Aorta (tissue), 5 donors: ENCODE measurements at places on chromosomes 12 and 14. TPM values are rescaled to one million over a fixed set of nuclear protein-coding genes. Genes with fewer than 3 reads are reported as not detected.

DNA sequence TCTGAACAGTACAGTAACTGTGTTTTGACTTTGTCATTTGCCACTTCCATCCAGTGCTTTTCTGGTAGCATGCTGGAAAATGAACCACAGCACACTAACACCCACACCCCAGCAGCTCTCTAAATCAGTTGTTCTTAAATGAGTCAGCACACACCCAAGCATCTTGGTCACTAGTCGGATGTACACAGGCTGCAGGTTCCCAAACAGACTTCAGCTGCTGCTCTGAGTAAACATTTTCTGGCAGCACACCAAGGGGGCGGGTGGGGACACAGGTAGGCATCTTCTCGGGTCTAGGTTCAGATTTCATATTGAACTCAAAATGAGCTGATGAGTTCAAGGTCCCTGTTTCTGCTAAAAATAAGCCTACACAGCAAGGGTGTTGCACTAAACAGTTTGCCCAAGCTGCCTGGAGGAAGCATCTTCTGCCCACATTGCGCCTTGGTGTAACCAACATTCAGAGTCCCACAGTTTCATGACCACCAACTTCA is 39.8 kb downstream of the IFNG start:
- no peaks in the 10 kb centered on the region for H3K4me1 ChIP-seq
- no peaks in the 10 kb centered on the region for H3K36me3 ChIP-seq
- no peak overlapping the region for H3K27ac ChIP-seq
- DNase-seq = no peak
- H3K27me3 ChIP-seq = peaks cover 2% of the 10 kb centered on the region

- no peaks in the 10 kb centered on the region for H3K4me1 ChIP-seq
- no peak for DNase-seq
- H3K27me3 ChIP-seq = no peaks in the 10 kb centered on the region
- no peak overlapping the region for H3K27ac ChIP-seq
Observed at GRCh38 chr12:120130011-120130410, 13.5 kb upstream of the RAB35 start.

GRCh38 chr12:120249266-120249874 is 16.2 kb downstream of the PXN start:
- no peaks in the 10 kb centered on the region for H3K36me3 ChIP-seq
- H3K27me3 ChIP-seq = no peaks in the 10 kb centered on the region
- no peak overlapping the region for H3K4me3 ChIP-seq

DNA sequence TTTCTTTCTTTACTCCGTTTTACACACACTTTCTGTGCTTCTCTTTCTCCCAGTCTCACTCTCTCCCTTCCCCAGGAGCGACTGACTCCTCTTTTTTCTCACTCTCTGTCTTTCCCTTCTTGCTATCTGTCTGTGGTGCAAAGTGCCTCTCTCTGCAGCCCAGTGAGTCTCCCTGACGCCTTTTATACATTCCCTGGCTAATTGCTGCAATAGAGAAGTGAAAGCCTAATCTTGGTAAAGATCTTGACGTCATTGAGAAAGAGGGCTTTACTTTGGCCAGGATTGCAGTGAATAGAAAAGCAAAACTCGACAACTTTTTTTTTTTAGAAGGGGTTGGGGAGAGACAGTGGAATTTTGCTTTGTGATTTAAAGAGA is 706 bp upstream of the DIO2 start:
- DNase-seq = no peak
- no peak overlapping the region for H3K27ac ChIP-seq
- no peaks in the 10 kb centered on the region for H3K27me3 ChIP-seq
- peak overlapping the region; percentile 59 for H3K4me3 ChIP-seq

DNA sequence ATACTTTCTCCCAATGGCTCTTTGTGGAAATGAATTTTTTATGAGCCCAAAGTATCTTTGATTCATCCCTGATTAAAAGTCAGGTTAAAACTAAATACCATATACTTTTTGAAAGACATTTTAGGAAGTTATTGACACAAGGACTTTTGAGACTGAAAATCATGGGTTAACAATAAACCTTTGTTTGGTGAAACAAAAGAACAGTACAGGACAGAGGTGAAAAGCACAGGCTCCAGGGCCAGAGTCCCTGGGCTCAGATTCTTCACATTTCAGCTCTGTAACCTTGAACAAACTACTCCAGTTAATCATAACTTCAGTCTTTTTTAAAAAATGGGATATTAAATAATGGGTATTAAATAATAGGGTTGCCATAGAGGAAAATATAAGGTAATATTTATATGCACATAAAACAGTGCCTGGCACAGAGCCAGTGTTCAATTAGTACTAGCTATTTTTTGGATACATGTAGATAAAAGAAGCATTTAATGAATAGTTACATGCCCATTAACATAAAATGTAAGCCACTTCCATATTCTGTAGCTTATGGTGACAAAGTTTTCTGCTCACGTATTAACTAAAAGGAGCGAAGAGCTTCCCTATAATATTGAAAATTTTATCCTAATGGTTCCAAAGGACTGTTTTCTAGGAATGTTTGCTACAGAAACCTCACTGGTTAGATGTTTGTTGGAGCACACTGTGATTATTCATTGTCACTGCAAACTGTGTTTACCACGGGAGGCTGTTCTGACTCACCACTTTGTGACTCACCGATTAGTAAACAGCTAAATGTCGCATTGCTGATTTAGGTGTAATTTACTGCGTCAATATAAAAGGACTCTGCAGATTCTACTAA is 255.4 kb downstream of the DAD1 start:
- no peaks in the 10 kb centered on the region for H3K4me1 ChIP-seq
- no peaks in the 10 kb centered on the region for H3K36me3 ChIP-seq
- no peak overlapping the region for H3K27ac ChIP-seq
- DNase-seq = no peak
- no peaks in the 10 kb centered on the region for H3K27me3 ChIP-seq

- H3K4me1 ChIP-seq = no peaks in the 10 kb centered on the region
- no peaks in the 10 kb centered on the region for H3K27me3 ChIP-seq
- no peak overlapping the region for H3K27ac ChIP-seq
- DNase-seq = no peak
Observed at GRCh38 chr12:59365133-59365532, 230.7 kb upstream of the SLC16A7 start.

GRCh38 chr12:106219043-106219442 is 28.8 kb downstream of the CKAP4 start:
- no peaks in the 10 kb centered on the region for H3K27me3 ChIP-seq
- DNase-seq = no peak
- no peaks in the 10 kb centered on the region for H3K4me1 ChIP-seq
- no peaks in the 10 kb centered on the region for H3K36me3 ChIP-seq
- H3K4me3 ChIP-seq = no peak overlapping the region

GRCh38 chr14:75510547-75510946 is 11.7 kb upstream of the BATF start:
- no peak overlapping the region for H3K27ac ChIP-seq
- no peaks in the 10 kb centered on the region for H3K4me1 ChIP-seq
- no peaks in the 10 kb centered on the region for H3K36me3 ChIP-seq
- no peak for DNase-seq
- H3K4me3 ChIP-seq = no peak overlapping the region

DNA sequence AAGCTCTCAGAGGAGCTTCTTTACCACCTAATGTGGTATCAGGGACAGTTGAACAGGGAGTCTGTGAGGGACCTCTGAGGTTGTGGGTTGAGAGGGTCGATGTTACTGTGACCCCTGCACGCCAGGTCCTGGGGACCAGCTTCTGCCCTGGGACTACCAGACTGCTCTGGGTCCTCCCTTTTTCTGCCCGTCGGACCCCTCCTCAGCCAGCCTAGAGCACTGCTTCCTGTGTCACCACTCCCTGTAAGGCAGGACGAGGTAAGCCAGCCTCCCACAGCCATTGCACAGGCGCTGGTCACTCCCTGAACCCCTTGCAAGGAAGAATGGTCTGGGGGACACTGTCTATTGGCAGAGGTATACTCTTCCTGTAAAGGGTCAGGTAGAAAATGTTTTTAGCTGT is 38.1 kb downstream of the SYNE3 start:
- no peaks in the 10 kb centered on the region for H3K4me1 ChIP-seq
- peak; percentile 62 for DNase-seq
- no peaks in the 10 kb centered on the region for H3K27me3 ChIP-seq
- no peak overlapping the region for H3K27ac ChIP-seq
- H3K4me3 ChIP-seq = no peak overlapping the region
- H3K36me3 ChIP-seq = no peaks in the 10 kb centered on the region

The CPNE8 gene
- polyA plus RNA-seq = 5.8 TPM

The CMKLR1 gene
- 11.6 TPM for polyA plus RNA-seq

The NDRG2 gene
- polyA plus RNA-seq = 83.6 TPM

The SERPINA10 gene
- polyA plus RNA-seq = not detected

The TXNRD1 gene
- 97.7 TPM for polyA plus RNA-seq

The SYNE3 gene
- 3.0 TPM for polyA plus RNA-seq

The ANG gene
- polyA plus RNA-seq = 30.3 TPM

The PRIMA1 gene
- polyA plus RNA-seq = 0.69 TPM

The FAM222A gene
- polyA plus RNA-seq = 0.28 TPM

The KRT6C gene
- polyA plus RNA-seq = 0.25 TPM
